Foreskin keratinocyte (primary cell): ENCODE measurements at places on chromosomes 11 and 22. TPM values are rescaled to one million over a fixed set of nuclear protein-coding genes. Genes with fewer than 3 reads are reported as not detected.

SCGB1C1 gene
- polyA plus RNA-seq = not detected in 2 replicates

DNA sequence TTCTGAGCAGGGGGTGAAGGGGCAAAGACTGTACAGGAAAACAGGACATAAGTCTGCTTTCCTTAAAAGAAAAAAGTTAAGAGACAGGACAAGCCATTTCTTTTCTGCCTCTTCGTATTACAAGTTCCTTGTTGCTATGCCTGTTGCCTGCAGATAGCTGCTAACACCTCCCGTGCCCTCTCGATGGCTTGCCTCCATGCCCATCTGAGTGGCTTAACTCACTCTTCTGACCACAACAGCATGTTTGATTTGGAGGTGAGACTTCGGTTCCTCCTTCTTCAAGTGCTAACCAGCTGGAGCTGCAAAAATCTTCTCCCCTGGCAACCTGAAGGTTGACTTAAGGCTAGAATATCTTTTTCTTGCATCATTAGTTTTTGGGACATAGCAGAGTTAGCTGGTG, 103.1 kb downstream of the PRR5L start:
- no peak for DNase-seq

CARD16 gene
- 18.5 and 24.0 TPM in 2 replicates for polyA plus RNA-seq

DNA sequence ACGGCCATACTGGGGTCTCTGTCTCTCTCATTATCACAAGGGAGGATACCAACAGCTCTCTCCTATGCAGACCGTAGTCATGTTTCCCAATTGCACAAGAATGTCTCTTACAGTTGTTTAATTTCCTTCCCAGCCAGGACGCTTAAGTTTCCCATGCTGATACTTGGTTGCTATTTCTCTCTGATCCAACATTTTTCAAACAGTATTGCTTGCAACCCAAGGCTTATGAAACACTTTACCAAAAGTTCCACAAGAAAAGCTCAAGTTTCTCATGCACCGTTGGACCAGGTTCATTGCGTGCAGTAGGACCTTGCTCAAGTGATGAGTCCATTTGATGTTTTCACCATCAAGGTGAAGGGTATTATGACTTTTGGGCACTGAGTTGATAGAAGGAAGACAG, 46.6 kb downstream of the GGTLC2 start:
- no peak for DNase-seq

RAB3IL1 gene
- 0.52 and 0.55 TPM in 2 replicates for polyA plus RNA-seq

DNA sequence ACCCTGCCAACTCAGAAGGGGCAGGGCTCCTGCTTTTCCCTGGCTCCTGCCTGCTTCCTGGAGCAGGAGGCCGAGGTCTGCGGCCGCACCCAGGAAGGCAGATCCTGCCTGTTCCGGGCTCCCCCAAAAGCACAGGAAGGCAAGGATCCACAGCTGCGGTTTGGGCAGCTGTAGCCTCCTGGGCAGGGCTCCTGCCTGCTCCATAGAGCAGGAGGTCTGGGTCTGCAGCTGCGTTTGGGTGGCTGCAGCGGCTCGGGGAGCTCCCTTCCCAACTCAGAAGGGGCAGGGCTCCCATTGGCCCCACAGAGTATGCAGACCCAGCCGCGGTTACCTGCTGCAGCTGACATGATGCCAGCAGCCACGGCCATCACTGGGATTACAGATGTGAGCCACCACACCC, 5.5 kb downstream of the UPK2 start:
- no peak for DNase-seq
